Activated naive CD8-positive, alpha-beta T cell treated with anti-CD3 and anti-CD28 coated beads, Interleukin-2, amount 50 U/mL, for 24 hours (primary cell): ENCODE measurements at places on chromosomes 13 and 19.

- no peak for DNase-seq
Measured at GRCh38 chr19:6886277-6886897, 992 bp upstream of the ADGRE1 start.

- DNase-seq: no peak
Measured at GRCh38 chr13:30377312-30377685, 45.0 kb upstream of the UBE2L5 start.

DNA sequence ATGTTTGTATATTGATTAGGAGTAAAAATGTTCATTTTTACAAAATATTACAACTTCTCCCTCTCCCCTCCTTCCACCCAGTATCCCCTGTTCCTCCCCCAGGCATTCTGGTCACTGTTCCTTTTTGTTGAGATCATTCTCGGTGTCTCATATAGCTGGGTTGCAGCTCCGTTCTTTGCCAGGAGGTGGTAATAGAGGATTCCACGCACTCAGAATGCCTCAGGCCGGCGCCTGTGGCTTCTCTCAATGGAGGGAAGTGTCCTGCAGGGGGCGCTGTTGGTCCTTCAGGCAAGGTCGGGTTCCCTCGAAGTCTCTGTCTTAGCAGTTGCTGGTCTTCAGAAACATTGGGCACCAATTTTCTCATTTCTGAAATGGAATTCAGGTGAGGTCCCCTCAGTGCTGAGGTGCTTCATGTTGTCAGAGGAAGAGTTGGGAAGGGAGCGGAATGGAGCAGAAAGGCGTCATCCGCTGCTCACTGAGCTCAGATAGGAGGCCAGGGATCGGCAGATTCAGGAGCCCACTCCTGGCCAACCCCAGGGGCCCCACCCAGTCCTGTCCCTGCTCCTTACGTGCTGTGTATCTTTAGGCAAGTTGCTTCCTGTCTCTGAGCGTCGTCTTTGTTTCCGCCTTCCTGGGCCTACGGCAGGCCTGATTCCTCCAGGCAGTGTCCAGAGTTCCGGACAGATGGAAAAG is 10.3 kb upstream of the GARIN5A start:
- DNase-seq: peak; percentile 73

GRCh38 chr13:43293986-43294385 is 270.6 kb downstream of the DNAJC15 start:
- no peak for DNase-seq

DNA sequence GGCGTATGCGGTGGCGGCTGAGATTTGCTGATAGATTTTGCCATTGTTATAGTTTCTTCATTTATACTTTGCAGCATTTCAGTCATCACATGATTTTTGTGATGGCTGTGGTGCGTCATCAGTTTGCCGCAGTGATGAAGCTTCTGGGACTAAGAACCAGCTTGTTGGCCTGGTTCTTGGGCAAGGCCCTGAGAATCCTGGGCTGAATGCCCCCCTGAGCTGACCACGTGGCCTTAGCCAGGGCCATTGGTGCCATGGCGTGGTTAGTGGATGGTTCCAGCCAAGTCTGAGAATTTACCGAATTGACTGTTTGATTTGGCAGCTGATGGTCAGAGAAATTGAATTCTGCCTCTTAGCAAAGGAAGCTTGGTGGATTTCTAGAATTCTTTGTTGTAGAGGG is 17.8 kb downstream of the GATAD2A start:
- no peak for DNase-seq

- peak; percentile 94 for DNase-seq
Measured at GRCh38 chr19:8592231-8593009, 15.2 kb upstream of the MYO1F start.

- no peak for DNase-seq
Measured at GRCh38 chr19:46992699-46993535, 26.7 kb upstream of the NPAS1 start.

DNA sequence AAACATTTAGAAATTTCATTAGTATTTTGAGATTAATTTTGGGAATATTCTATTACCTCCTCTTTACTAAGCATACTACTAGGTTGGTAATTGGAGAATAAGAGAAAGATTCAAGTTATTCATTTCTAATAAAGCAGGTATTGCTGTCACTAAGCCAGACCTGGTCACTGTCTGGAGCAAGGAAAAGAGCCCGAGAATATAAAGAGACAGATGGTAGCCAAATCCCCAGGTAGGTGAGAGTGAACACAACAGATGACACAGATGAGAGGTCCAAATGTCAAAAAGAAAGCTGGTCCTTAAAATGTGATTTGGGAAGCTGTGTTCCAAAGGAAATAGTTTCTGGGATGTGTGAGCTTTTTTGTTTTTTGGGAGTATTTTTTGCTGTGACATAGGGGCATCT is 128.6 kb downstream of the ZNF100 start:
- DNase-seq: no peak

- no peak for DNase-seq
Measured at GRCh38 chr13:87497426-87497825, 173.7 kb upstream of the SLITRK5 start.

- no peak for DNase-seq
Measured at GRCh38 chr13:40679480-40679985, 13.1 kb upstream of the FOXO1 start.

DNA sequence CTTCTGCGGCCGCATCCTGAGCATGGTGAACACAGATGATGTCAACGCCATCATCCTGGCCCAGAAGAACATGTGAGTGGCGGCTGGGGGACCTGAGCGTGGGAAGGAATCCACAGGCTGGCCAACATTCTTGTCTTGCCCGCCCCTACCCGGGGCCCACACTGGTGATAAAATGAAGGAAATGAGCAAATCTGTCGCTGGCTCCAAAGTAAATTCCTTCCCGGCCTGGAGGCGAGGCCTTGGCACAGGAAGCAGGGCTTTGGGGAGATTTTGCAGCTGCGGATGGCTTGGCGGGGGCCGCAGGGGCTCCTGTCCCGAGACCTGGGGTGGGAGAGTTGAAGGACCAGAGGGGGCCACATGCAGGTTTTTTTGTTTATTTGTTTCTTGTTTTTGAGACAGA is 4.4 kb downstream of the KXD1 start:
- DNase-seq: no peak

GRCh38 chr13:100658363-100658762 is 16.2 kb downstream of the TMTC4 start:
- DNase-seq: no peak

DNA sequence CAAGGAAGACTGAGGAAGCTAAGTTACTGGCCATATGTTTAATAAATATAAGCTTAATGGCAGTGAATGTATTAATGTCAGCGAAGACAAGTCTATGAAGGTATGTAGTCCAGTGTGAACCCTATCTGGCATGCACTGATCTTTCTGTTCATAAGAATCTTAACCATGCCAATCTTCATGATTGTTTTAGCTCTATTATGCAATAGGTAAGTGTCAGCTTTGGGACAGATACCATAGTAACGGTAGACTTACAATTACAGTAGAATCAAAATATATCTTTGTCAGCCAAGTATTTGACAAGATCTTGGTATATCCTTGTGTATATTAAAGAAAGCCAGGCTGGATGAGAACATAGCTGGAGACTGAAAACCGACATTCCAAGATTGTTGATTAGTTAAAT is 428.5 kb downstream of the SPRY2 start:
- DNase-seq: no peak

DNA sequence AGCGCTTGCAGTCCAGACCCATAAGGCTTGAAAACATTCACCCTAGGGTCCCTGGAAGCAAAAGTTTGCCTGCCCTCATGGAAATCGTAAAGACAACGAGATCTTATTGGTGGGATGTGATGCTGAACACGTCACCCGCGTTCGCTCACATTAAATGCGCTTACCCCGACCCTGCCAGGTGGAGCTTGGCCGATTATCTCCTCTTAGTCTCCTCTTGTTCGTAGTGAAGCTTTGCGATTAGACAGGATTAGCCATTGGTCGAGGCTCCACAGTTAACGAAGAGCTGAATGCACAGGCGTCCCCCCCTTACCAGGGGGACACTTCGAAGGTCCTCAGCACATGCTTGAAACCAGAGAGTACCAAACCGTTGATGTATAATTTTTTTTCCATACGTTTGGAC is 16.0 kb upstream of the KDM4B start:
- no peak for DNase-seq

DNA sequence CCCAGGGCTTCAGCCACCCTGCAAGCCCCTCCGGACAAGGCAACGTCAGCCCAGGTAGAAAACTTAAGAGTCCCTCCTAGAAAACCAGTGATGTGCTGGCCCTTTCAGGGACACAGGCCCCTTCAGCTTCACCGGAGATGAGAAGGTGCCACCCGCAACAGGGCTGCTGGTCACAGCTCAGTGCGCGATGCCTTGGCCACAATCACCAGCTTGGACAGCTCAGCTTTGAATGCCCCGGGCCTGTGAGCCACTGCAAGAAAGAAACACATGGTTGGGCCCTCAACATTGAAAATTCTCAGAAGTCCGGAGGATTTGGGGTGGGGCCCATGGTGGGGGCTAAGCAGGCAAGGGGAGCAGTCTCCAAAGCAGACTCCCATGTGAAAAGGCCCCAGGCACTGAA is 12.3 kb downstream of the MYDGF start:
- DNase-seq: no peak

DNA sequence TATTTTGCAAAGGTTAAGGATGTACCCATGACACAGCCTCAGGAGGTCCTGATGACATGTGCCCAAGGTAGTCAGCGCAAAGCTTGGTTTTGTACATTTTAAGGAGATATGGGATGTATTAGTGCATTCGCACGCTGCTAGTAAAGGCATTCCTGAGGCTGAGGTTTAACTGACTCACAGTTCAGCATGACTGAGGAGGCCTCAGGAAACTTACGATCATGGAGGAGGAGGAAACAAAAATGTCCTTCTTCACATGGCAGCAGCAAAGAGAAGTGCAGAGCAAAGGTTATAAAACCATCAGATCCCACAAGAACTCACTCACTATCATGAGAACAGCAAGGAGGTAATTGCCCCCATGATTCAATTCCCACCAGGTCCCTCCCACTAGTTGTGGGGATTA is 1017.4 kb downstream of the EFNB2 start:
- DNase-seq: no peak

DNA sequence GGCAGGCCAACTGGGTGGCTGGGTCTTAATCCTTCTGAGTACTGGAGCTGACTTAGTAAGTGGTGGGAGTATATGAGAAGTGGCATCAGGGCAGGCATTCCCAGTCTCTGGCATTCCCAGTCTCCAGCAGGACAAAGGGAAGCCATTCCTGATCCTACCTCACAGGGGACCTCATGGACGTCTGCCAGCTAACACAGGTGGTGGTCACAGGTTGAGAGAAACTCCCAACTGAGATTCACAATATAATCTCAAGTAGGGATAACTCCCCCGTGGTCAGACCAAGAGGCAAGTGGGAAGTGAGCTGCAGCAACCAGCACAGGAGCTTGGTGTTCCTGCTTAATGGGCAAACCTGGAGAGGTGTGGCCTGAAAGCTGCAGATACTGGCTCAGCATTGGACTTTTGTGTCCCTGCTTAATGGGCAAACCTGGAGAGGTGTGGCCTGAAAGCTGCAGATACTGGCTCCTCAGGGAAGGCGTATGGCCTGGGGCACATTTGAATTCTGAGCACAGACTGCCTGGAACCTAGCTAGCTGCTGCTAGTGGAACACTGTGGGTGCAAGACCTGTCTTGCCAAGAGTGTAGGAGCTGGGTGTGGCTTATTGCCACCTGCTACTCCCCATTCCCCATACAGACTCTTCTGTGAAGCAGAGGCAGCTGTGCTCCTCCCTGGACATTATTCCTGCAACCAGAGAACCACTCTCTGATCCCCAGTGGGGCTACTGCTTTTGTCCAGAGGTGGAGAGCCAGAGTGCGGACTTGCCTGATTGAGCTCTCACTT is 25.9 kb upstream of the OR10H2 start:
- DNase-seq: no peak

GRCh38 chr19:932648-933552 is 7.1 kb downstream of the ARID3A start:
- peak; percentile 41 for DNase-seq

DNA sequence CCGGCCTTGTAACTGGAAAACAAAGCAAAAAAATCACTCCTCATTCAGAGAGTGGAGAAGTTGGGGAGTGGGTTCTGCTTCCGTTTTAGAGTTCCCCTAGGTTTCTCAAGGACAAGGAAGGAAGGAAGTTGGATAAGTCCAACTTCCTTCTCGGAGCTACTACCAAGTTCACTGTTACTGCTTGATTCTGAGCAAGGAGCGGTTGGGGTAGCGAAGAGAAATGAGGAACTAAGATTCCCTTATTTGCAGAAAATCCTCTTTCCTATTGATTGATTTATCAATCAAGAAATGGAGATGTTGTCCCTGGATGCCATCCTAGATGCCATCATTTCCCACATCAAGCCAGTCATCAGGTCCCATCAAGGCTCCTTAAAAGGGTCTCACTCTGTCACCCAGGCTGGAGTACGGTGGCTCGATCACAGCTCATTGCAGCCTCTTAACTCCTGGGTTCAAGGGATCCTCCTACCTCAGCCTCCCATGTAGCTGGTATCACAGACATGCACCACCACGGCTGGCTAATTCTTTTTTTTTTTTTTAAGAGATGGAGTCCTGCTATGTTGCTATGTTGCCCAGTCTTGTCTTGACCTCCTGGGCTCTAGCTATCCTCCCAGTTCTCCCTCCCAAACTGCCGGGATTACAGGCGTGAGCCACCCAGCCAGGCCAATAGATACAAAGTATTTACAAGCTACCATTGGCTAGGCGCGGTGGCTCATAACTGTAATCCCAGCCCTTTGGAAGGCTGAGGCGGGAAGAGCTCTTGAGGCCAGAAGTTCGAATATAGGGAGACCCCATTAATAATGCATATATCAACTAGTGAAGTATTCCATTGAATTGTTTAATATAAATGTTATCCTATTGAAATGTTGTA is 809 bp upstream of the B9D2 start:
- DNase-seq: no peak

GRCh38 chr19:3479177-3479833 is 1.0 kb downstream of the SMIM24 start:
- DNase-seq: peak; percentile 59

DNA sequence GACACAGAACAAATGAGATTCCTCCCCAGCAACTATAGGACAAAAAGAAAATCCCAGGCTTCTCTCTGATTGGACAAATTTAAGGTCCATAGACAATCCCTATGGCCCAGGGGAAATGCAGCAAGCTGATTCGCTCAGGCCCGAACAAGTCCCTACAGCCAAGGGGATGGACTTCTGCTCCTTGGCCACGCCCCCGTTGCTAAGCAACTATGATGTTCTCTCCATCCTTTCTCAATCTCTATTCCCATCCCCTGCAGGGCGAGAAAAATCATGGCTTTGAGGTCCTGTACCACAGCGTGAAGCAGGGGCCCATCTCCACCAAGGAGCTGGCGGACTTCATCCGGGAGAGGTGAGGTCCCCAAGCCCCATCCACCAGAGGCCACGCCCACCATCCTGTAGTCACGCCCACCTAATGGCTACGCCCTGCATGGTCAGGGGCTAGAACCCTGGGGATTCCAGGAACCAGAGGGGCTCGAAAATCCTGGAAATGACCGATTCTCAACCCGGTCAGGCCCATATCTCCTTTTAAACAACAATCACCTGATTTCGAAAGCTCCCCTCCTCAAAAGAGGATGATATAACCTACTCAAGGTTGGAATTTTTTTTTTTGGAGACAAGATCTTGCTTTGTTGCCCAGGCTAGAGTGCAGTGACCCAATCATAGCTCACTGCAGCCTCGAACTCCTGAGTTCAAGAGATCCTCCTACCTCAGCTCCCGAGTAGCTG is 11.4 kb downstream of the FCHO1 start:
- no peak for DNase-seq
